T-helper 2 cell (primary cell): ENCODE measurements at places on chromosomes 6 and 20.

GRCh38 chr6:49563006-49563886, 12.8 kb downstream of the C6orf141 start:
- no peak for DNase-seq

DNA sequence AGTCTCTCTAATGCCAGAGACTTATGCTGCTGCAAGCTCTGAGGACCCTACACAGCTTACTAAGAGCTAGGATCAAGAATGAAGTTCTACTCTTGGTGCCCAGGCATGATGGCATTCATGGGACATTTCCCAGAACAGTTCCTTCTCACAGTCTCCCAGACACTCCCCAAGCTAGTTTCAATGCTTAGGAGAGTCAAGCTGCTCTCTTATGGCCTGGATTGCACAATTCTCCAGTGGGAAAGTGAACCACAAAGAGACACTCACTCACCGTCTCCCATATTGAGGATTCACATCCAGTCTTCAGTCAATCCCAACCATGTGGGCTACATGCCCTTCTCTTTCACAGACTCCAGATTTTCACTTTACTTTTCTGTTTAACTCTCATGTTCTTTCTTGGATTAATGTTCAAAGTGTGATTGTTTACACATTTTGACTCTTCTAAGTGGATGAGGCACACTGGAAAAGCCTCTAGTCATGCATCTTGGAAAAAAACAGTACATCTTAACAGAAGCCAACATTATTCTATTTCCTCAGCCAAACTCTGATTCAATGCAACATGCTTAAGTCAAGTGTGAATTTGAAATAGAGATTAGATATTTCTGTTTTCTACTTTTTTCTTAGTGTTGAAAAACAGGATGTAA, 447.8 kb upstream of the BTBD3 start:
- no peak for DNase-seq

GRCh38 chr20:24309596-24309995, 159.8 kb upstream of the SYNDIG1 start:
- DNase-seq, result no peak

GRCh38 chr20:38435555-38435939, 419 bp upstream of the SNHG17 start:
- no peak for DNase-seq

DNA sequence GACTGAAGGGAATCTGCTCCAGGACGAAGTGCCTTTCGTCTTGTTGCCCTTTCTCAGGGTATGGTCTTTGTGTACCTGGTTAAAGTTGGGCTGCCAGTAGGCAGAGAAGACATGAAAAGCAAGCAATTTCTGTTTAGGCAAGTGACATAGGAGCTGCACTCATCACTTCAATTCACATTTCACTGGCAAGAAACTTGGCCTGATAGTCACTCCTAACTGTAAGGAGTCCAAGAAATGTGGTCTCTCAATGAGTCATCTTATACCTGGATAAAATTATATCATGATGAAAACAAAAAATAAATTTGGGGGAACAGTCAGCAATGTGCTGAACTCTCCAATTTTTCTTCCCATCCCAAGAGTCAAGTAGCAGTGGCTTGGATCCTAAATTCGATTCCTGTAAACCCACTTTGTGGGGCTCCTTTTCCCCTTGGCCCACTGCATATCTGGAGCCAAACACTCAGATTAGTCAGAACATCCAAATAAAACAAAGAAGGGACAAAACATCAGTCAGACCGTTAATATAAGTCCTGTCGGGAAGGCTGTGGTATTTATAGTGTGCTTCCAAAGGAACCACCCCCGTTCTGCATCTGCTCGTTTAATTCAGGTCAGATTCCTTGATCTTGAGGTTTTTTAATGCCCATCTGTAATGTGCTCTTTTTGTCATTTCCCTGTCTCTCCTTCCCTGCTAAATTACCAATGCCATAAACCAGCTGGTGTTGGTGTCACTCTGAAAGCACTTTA, 5.0 kb upstream of the GABRR1 start:
- DNase-seq, result no peak
